Central memory CD8-positive, alpha-beta T cell (primary cell): ENCODE measurements at places on chromosomes 4 and X.

DNA sequence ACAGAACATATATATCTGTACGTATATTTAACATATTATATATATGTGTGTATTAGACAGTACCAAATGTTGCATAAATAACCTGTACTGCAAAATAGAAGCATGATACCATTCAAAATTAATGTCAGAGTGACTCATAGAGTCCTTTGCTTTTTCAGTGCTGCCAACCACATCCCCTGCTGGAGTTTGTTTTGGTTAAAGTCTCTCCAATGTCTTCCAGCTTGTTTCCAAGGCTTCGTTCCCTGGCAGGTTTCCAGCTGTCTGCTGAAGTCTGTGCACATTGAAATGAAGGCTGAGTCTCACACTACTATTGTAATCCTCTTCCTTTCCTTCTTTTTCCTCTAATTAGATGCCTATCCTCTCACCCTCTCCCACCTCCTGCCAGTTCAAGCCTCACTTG lies 14.9 kb downstream of the NRK start:
- no peak for DNase-seq

- DNase-seq: no peak
These were observed 24.0 kb downstream of the UNC5C start for GRCh38 chr4:95524729-95525128.

- no peak for DNase-seq
These were observed 39.6 kb downstream of the CLCN3 start for GRCh38 chr4:169659716-169660670.

DNA sequence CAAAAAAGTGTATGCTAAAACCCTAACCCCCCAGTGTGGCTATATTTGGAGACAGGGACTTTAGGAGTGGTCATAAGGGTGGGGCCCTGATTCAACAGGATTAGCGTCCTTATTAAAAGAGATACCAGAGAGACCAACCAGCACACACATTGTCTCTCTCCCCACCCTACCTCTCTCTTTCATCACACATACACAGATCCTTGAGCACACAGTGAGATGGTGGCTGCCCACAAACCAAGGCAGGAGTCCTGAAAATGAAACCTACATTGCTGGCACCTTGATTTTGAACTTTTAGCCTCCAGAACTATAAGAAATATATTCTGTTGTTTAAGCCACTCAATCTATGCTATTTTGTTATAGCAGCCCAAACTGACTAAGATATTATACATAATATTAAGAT lies 224.2 kb downstream of the KDR start:
- no peak for DNase-seq

- DNase-seq: no peak
These were observed 33.1 kb upstream of the ANXA10 start for GRCh38 chr4:168059251-168059650.

GRCh38 chr4:169634975-169635374 lies 14.6 kb downstream of the CLCN3 start:
- DNase-seq: no peak

DNA sequence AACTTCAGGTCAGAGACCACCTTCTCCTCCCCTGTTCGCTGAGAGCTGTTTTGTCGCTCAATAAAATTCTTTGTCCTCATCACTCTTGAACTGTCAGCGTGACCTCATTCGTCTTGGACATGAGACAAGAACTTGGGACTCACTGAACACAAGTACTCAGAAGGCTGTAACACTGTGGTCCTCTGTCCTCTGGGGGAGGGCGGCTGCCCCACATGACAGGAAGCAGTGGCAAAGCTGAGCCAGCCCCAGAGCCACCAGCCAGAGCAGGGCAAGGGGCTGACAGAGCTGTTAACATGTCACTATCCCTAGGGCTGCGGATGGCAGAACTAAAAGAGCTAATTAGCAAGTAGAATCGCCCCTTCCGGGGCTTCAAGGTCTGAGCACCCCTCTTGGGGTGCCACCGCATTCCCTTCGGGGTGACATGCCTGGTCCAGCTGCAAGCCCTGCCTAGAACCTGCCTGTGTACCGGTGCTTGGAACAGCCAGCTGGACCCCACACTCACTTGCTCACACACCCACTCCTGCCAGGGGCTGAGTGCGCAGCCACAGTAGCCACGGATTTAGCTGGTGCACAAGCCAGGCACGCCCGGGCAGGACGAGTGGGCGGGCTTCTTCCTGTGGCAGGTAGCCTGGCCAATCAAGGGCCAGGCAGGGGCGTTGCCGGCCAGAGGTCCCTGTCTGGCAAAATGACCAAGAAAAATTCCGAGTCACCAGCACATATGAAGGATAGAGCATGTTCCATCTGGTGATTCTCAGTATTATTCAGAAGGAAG lies 648.6 kb upstream of the AGA start:
- no peak for DNase-seq
